ENCODE measurements at places on chromosomes 12 and 14.

DNA sequence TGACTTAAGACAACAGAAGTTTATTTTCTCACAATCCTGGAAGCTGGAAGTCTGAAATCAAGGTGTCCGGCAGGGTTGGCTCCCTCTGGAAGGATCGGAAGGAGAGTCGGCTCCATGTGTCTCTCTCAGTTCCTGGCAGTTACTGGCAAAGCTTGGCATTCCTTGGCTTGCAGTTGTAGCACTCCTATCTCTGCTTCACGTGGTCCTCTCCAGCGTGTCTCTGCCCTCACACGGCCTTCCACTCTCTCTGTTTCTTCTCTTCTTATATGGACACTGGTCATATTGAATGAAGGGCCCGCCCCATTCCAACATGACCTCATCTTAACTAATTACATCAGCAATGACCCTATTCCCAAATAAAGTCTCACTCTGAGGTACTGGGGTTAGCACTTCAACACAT is 60.1 kb upstream of the TUNAR start:
- no peak for DNase-seq

DNA sequence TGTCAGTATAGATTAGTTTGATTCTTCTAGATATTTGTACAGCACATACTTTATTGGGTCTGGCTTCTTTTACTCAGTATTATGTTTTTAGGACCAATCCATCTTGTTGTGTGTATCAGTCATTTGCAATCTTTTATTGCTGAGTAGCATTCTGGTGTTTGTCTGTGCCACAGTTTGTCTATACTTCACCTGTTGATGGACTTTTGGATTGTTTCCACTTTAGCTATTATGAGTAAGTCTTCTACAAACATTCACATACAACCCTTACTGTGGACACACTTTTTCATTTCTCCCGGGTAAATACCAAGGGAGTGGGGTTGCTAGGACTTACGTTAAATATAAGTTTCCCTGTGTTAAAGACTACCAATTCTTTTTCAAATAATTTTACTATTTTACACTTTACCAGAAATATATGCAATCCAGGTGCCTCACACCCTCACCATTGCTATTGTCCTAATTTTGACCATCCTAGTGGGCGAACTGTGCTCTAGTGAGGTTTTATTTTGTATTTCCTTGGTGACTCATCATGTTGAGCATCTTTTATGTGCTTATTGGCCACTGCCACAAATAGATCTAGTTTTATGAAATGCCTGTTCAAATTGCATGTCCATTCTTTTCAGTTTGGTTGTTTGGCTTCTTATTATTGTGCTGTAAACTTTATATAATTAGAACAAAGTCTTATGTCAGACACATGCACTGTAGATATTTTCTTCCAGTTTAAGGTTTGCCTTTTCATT is 304.7 kb upstream of the TMTC1 start:
- DNase-seq: no peak

DNA sequence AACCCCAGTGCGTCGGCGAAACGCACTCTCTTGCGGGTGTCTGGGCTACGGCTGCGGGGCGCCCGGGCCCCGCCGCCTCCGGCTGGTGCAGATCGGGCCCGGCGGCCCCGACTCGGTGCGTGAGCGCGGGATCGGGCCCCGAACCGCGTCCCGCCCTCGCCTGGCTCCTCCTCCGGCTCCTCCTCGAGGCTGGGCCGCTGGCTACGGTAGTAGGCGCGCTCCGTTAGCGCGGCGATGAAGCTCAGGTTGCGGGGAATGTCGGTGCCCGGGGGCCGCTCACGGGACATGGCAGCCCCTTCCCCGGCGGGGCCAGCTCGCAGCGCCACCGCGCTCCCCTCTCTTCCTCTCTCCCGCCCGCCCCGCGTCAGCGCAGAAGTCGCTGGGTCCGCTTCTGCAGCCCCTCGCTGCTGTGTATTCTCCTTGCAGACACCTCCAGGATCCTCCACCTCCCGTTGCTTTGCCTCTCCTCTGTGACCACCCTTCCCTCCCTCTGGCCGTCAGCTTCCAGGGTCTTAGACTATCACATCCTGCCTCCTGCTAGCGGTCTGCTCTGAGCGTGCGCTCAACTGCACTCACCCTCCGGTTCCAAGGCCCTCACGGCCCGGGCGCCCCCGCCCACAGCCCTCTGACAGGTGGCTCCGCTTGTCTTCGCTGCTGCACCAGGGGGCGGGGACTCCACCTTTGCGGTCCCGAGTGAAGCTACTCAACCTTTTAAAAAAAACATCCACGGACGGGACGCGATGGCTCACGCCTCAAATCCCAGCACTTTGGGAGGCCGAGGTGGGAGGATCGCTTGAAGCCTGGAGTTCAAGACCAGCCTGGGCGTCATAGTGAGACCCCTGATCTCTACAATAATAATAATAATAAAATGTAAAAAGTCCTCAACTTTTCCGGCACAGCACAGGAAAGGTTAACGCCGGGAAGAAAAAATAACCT is at the start of gene PPP1R3E:
Gene PPP1R3E (minus strand): TSS at position 570 of the 936 bp plus-strand sequence. CDS start 283 bp downstream, at position 287.
- DNase-seq: no peak

GRCh38 chr12:111636209-111636945 is 37.3 kb upstream of the ATXN2 start:
- peak; percentile 55 for DNase-seq

DNA sequence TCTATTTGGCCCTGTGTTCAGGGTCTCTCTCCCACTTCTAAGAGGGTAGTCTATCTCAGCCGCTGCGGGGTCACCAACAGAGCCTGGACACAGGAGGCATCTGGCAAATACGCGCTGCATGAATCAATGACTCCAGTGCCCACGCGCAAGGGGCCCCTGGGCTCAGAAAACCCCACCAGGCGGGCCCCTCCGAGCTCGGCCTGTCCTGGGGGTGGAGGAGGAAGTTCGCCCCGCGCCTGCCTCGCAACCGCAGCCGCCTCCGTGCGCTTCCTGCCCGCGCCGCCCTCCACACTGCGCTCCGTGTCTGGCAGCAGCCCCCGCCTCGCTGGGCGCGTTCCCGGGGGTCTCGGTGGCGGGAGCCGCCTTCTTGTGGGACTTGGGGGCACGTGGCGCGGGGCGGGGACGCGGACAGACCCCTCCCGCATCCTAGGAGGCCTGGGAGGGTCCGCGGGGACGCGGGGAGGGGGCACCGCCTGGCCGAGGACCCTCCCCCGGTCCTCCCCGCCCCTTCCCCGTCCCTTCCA is 811 bp upstream of the FBRSL1 start:
- no peak for DNase-seq

DNA sequence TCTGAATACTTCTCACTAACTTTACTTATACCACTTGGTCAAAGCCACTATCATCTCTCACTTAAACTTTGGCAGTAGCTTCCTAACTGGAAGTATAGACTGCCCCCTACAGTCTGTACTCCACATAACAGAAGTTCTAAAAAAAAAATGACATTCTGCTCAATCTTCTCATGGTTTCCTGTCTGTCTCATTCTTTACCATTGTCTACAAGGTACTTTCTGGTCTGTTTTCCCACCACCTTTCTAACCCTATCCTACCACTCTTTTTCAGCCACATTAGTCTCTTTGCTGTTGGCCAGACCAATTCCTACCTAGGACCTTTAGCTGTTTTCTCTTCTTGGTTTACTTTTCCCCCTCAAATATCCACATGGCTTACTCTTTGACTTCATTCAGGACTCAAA is 14.7 kb downstream of the CPSF6 start:
- DNase-seq: no peak

GRCh38 chr14:92513204-92513965 is at the start of gene RIN3:
TSS of gene RIN3 (plus strand) at chr14:92513781. CDS start at chr14:92513933, 152 bp downstream.
- DNase-seq: no peak

GRCh38 chr12:119463211-119463926 is 128.8 kb downstream of the CCDC60 start:
- DNase-seq: no peak

DNA sequence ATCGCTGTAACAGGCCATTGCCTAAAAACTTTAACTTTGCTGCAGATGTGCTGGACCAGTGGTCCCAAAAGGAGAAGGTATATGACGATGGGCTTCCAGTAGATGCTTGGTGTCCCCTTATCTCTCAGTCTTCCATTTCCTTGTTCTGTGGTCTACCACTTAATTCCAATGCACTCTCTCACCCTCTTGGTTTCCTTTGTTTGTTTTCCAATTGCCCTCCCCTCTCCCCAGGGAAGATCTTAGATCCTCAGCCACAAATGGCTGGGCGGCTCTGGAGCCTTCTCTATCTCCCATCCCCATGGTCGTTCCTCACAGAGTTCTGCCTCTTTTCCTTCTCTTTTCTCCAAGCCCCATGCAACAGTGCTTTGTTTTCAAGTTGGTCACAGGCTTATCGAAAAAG is 584 bp downstream of the ACSM4 start:
- DNase-seq: no peak

Data from tibial nerve (tissue), 4 donors.